ENCODE measurements at places on chromosomes 6 and 20.

GRCh38 chr6:98014442-98015201, 731.6 kb upstream of the MMS22L start:
- peak; percentile 3 for DNase-seq

DNA sequence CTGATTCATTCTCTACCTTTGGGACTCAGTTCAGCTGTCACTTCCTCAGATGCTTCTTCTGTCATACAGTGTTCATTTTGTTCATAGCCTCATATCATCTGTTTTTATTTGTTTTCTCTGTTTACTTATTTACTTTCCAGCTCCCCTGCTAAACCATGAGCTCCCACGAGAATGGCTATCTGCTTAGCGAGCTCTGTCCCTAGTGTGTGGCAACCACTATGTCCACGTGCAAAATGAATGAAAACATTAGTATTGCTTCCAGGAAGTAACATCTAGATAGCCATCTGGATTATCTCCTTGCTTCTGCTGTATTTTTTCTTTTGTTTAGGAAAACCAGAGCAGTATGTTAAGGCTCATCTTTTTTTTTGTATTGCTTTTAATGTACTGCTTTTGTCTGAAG, 417.0 kb upstream of the SLC35B3 start:
- no peak for DNase-seq

DNA sequence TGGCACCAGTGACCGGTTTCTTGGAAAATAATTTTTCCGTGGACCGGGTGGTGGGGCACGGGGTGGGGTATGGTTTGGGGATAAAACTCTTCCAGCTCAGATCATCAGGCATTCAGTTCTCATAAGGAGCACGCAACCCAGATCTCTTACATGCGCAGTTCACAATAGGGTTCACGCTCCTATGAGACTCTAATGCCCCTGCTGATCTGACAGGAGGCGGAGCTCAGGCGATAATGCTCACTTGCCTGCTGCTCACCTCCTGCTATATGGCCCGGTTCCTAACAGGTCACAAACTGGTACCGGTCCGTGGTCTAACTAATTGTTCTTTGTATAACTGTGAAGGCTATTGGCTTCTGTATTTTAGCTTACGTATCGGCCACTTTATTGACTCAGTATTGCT, 51.7 kb downstream of the VSTM2L start:
- DNase-seq, result no peak

GRCh38 chr6:110140650-110141049, 38.8 kb downstream of the WASF1 start:
- peak; percentile 77 for DNase-seq

DNA sequence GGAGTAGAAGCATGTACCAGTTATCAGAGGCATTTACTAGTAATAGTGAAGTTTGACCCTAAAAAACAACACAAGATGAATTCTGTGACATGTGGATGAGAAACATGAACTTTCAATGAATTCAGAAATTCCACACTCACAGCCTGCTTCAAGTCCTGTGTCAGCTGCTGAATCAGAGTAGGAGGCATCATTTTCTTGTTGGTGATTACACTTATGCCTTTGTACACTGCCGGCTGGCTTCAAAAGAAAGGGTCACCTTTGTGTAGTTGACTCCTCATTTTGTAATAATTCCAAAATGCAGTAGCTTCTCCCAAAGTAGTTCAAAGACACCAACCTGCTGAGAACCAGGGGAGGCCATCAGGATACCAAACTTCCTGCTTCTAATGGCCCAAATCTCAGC, 165.5 kb downstream of the BACH2 start:
- no peak for DNase-seq

DNA sequence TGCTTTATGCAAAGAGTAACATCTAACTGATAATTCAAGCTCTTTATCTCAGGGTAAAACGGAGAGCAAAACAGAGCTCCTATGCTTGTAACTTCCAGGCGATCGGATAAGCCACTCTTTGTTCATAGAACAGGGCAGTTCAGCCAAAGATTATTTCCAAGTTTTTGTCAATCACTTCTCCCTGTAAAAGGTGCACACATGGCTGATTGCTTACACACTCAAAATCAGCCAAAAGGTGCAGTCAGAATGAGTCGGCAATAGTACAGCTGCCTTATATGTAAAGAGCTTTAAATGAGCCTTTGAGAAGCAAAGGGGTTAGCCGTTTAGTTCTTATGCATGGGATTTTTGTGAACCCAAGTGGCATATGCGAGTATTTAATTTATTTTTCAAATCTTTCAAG, 449.6 kb upstream of the POU3F2 start:
- peak; percentile 31 for DNase-seq

DNA sequence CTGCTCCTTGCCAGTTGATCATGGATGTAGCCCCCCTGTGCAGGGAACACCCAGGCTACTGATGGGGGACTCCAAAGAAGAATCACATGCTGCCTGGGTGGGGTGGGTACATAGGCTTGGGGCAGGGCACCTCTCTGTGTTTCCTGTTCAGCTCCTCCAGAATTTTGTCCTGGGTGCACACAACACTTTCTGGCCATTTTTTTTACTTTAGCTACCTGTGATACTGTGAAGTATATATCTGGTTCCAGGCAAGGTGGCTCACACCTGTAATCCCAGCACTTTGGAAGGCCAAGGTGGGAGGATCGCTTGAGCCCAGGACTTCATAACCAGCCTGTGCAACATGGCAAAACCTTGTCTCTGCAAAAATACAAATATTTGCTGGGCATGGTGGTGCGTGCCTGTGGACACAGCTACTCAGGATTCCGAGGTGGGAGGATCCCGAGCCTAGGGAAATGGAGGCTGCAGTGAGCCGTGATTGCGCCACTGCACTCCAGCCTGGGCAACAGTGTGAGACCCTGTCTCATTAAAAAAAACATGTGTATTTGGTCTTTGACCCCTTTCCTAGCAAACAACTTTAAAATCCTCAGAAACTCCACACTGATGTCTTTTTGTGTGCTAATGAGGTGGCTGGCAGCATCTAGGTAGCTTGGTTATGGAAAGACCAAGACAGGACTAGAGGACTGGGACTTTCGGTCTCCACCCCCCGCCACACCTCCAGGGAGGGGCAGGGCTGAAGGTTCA, 14.1 kb downstream of the SLC4A11 start:
- DNase-seq, result no peak

DNA sequence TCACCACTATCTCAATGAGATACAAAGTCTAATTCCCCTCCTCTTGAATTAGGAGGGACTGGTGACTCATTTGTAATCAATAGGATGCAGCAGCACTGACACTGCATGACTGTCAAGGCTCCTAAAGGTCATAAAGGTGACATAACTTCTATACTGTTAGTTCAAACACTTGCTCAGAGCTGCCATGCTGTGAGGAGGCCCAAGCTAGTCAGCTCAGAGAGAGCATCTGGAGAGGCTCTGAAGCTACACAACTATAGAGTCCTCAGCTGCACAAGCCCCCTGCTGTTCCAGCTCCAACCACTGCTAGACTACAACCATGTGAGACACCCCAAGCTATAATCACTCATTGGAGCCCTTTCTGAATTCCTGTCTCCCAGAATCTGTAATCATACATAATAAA, 17.0 kb upstream of the HEY2 start:
- peak; percentile 8 for DNase-seq

- no peak for DNase-seq
Measured at GRCh38 chr6:169300916-169301315, 47.3 kb upstream of the THBS2 start.

DNA sequence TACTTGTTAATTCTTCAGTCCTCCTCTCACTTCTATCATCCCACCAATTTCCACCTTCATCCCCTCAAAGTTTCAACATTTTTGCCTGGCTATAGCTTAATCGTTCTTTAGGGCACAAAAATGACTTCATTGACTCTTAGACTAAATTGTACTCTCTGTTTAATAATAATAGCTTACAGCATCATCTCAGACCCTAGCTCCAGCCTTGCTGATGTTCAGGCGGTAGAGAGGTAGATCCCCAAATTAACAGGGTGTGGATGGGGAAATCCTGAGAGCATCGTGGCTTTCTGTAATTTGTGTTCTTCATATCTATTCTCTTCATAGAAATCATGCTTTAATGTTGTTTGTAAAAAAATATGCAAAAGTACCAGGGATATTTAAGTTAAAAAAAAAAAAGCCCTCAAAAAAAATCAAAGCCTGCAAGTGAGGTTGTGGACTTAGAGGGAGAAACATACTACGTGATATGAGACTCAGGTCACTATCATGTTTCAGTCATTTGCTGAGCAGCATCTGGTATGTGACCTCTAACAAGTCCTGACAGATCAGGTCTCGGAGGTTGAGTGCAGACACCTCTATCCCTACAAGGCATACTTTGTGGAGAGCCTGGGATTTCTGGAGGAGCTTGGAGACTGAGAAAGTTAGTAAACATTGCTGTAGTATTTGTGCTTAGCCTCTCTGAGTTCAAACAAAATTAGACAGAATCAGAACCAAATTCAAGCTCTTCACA, 1063.3 kb upstream of the CITED2 start:
- DNase-seq, result no peak
